ENCODE measurements at places on chromosomes 5 and 9.

GRCh38 chr5:135195270-135195608, 161.2 kb upstream of the PITX1 start:
- no peak for DNase-seq

- DNase-seq = no peak
These were observed 113.4 kb downstream of the TLE1 start for GRCh38 chr9:81575956-81576355.

DNA sequence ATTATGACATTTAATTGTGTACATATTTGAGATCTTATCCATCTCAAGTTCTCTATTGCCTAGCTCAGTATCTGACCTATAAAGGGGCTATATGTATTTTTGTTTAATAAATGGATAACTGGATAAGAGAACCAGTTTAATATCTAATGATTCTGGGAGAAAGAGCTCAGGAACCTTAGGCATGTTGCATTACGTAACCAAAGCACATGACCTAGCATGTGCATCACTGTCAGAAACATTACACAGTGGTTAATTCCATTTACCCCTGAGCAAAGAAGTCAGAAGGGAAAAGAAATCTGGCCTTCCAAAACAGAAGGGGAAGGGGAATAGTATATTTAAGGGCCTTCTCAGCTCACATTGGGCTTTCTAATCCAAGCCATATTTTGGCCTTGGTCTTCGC, 12.3 kb downstream of the PAPPA start:
- peak; percentile 23 for DNase-seq

DNA sequence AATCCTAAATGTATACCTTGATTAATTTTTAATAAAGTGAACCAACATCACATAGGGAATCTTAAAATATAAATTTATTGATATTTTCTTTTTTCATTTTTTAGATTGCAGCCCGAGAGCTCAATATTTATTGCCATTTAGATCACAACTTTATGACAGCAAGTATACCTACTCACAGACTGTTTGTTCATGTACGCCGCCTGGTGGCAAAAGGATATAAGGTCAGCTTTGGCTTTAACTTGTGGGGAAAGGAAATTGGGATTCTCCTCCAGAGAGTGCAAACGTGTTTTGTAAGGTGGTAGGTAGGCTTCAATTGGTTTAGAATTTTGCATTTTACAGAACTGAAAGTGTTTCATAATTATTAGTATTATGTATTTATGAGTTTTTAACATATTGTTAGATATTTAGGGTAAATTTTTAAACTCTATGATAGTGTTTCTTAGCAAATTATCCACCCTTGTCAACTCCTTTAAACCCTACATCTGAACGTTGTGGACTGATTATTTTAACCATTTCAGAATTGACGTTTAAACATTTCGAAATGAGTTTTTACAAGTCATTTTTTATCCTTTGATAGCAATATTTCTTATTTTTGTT, 17.5 kb upstream of the DHFR start:
- peak; percentile 82 for DNase-seq

DNA sequence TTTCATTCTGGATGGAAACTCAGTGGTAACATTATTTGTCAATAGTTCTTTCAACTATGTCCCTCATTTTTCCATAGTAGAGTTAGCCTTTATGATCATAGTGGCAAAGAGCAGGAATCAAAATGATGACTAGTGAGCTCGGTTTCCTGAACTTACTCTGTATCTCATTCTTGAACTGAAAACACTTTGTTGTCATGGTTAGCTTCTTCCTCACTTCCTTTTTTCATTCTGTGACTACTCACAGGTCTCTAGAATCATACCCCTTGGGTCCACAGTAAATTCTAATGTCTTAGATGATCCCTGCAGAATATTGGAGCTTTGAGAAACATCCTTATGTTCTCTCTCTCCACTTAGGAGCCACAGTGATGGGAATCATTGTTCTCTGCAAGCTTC, 29.4 kb upstream of the RECK start:
- DNase-seq = peak; percentile 5

GRCh38 chr9:91127653-91128052, 234.1 kb downstream of the AUH start:
- no peak for DNase-seq

DNA sequence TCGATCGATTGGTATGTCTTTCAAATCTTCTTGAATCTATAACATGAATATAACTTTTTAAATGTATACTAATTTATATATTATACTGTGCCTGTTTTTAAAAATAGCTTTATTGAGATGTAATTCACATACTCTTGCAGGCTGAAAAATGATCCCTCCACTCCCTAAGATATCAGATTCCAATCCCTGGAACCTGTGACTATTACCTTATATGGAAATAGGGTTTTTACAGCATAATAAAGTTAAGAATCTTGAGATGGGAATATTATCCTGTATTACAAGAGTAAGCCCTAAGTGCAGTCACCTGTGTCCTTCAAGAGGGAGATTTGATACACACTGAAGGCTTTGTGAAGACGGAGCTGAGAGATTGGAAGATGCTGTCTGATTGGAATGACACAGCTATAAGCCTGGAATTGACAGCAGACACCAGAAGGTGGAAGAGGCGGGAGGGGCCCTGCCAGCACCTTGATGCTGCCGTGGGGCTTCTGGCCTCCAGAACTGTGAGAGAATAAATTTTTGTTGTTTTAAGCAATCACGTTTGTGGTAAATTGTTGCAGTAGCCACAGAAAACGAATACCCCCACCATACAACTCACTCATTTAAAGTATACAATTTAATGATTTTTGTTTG, 161.3 kb downstream of the RMI1 start:
- no peak for DNase-seq

GRCh38 chr5:65213921-65214525, 267.7 kb downstream of the ADAMTS6 start:
- DNase-seq = peak; percentile 34

GRCh38 chr5:53038196-53038847, 49.2 kb downstream of the ITGA2 start:
- no peak for DNase-seq

DNA sequence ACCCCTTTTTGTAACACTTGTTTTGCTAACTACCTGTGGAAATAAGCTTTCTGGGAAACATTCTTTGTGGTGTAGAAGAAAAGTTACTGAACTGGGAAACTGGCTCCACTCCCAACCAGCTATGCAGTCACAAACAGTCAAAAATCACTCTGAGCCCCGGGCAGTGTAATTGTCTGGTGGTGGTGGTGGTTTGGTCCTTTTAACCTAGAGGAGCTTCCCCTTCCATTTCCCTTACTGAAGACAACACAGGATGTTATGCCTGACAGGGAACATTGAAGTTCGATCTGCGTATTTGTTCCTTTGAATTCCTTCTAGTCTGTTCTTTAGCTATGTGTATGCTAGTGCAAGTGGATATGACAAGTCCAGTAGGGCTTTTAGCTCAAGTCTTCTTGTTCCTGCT, 56.8 kb upstream of the TBCA start:
- no peak for DNase-seq

DNA sequence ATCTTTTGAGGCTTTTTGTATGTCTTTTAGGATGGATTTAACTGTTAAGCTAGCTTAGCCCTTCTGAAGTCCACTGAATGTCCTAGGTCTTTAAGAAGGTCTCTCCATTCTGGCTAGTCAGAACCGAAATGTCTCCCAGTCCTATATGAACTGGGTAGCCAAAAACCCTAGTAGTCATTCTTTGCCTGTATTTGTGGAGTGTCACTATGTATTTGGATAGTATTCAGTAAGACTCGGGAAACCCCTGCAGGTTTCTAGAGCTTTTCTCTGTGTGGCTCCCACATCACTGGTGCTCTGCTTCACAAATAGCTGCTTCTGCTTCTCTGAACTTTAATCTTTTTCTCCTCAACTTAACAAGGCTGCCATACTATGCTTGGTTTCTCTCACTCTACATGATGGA, 68.0 kb downstream of the RIC1 start:
- no peak for DNase-seq

- DNase-seq = no peak
These were observed 61.0 kb downstream of the DAPK1 start for GRCh38 chr9:87558606-87559190.

- DNase-seq = no peak
These were observed 54.5 kb upstream of the FST start for GRCh38 chr5:53425687-53426511.

- no peak for DNase-seq
These were observed 222.7 kb upstream of the PRR16 start for GRCh38 chr5:120241400-120241799.
